HepG2 (cell line): ENCODE measurements at places on chromosomes 3 and 15.

DNA sequence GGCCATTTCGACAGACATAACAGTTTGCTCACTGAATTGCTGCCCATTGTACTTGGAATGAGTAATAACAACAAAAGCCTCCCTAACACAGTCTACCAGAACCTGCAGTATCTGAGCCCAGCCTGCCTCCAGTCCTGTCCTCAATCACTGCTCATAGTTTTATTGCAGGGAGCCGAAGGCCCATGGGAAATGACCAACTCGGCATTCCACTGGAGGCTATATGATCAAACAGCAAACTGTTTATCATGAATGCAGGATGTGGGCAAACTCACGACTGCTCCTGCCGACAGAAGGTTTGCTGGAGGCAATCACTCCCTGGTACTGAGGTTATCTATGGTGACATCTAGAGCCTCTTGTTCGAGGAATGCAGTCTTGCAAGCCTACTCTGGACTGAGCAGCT, 46.3 kb downstream of the LSM3 start:
- DNase-seq = no peak

DNA sequence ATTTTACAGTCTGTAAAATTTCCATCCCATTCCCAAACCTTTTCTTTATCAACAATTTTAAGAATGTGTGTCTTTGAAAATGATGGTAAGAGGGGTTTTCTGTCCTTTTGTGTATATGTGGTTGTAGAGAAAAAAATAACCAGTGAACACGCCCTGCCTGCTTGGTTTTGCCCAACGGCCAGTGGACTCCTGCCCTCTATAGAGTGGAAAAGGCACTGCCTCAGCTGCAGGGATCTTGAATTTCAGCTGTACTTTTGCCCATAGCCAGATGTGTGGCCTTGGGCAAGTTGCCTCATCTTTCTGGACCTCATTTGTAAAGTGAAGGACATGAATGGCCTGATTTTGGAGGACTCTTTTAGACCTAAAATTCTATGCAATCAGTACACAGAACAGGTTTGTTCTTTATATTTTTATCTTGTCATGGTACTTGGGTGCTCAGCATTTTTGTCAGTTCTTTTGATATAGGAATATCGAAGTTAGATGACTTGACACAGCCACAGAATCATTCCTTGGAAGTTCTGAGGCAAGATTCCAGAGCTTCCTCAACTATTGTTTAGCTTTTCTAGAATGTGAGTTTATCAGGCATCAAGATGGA, 81.0 kb downstream of the CLDN11 start:
- DNase-seq = peak; percentile 79

DNA sequence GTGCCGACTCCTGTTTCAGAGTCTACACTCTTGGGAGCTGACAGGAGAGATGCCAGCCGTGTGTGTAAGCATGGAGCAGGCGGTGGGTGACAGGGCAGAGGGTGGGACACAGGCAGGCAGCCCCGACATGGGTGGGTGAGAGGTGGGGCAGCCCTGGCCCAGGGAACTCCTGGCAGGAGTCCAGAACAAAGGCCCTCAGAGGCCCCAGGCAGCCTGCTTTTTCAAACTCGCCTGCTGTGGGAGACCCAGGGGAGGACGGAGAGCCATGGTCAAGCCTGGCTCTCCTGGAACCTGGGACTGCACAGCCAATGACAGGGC, 29.3 kb upstream of the SLC41A3 start:
- DNase-seq = no peak

- no peak for DNase-seq
Measured at GRCh38 chr15:95192923-95193322, 961.6 kb downstream of the MCTP2 start.

DNA sequence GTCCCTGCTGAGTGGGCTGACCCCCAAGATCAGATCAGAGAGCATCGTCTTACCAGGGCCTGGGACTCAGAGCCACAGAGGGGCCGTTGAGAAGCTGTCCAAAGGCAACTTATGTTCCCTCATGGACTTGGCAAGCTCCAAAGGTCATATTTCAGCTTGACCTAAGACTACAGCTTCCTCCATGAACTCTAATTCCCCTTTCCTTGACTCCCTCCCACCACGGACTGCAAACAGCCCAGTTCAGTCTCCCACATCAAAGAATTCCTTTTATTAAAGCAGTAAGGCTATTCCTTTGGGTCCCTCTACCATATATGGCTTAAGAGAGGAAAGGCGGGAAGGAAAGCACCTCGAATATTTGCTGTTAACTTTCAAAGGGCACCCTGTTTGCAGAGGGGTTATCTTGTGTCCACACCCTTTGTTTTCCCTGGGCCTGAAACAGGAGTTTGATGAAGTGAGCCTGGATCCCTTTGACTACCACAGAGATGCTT, 146.1 kb upstream of the THBS1 start:
- DNase-seq = peak; percentile 98

DNA sequence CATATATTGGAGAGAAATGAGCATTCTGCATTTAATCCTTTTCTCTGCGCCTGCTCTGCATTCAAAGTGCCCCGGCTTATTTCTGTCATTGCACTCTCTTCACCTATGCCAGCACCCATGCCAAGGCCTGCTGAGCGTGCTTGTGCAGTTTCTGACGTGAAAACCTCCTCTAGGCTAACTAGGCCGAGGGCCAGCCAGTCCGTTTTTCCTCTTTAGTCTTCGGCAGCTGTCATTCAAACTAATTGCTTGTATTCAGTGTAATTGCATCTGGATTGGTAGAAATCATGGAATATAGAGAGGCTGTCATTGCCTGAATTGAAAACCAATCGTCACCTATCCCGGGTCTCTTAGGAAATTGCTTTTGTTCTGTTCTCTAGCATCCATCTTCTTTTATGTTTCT, 94.0 kb downstream of the ARPP21 start:
- DNase-seq = no peak

DNA sequence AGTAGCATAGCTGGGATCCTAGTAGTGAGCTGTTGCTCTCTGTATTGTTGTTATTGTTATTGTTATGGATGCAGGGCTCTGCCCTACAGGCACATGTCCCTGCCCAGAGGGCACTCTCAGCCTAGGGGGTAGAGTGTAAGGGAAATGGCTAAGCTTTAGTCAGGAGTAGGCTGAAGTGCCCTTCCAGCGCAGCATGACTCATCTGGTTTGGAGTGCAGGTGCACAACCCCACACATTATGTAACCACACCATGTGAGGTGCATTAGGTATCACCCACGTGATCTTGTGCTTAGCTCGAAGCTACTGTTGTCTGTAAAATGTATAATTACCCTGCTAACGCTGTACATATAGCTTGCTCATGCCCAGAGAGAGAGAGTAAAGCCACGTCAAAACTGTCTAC, 48.3 kb upstream of the TIPARP start:
- no peak for DNase-seq

GRCh38 chr3:136135039-136135802, 60.9 kb downstream of the MSL2 start:
- no peak for DNase-seq

DNA sequence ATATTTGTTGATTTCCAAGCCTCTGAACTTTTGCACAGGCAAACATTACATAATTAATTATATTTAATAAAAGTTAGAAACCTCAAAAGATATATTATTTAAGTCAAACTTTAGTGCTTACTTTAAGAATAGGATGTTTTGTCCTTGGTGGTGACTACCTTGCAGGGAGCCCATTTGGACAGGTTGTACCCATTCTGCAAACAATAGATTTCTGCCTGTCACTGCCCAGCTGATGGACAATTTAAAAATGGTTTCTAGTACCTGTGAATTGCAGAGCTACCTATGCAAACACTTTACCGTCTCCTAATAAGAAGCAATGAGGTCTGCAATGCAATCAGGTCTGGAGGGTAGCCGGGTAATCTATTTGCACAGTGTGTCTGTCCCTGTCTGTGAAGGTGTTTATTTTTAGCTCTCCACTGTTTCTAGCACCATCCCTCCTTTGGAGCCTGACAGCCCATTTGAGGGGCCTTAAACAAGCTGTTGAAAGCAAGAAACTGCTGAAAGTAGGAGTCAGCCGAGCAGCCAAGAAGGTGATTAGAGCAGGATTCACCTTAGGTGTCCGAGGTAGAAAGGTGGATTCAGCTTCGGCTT, 556.2 kb upstream of the CFAP20DC start:
- no peak for DNase-seq

DNA sequence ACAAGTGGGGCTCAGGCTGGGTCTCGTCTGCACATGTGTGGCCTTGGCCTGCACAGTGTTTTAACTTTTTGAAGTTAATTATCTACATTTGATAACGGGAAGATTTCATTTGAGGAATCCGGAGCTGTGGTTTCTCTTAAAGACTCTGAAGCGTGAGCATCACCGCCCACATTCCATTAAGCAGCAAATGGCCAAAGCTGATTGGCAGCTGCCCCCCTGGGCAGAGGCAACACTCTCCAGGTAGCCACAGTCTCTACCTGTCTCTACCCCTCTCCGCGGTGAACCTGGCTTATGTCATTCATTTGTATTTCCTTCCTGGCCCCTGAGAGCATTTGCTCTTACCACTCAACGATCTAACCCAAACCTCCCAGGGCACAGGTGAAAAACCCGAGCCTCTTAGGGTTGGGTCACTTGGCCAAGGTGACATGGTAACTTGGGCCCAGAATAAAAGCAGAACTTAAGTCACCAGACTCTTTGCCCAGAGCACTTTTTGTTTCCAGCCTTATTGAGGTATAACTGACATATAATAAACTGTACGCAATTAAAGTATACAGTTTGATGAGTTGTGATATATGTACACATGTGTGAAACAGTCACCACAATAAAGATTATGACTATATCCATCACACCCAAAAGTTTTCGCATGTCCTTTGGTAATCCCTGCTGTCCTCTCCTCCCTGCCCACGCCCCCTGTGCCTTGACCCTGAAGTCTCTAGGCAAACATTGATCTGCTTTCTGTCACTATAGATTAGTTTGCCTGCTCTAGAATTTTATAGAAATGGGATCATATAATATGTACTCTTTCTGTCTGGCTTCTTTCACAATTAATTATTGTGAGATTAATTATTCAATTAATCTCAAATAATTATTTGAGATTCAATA, 245.7 kb upstream of the HES1 start:
- no peak for DNase-seq

- no peak for DNase-seq
Measured at GRCh38 chr3:5630406-5630805, 442.9 kb downstream of the EDEM1 start.

- DNase-seq = no peak
Measured at GRCh38 chr15:34514251-34514670, 69.2 kb downstream of the GOLGA8B start.

GRCh38 chr15:41596972-41597371, 38.0 kb downstream of the TYRO3 start:
- DNase-seq = no peak

DNA sequence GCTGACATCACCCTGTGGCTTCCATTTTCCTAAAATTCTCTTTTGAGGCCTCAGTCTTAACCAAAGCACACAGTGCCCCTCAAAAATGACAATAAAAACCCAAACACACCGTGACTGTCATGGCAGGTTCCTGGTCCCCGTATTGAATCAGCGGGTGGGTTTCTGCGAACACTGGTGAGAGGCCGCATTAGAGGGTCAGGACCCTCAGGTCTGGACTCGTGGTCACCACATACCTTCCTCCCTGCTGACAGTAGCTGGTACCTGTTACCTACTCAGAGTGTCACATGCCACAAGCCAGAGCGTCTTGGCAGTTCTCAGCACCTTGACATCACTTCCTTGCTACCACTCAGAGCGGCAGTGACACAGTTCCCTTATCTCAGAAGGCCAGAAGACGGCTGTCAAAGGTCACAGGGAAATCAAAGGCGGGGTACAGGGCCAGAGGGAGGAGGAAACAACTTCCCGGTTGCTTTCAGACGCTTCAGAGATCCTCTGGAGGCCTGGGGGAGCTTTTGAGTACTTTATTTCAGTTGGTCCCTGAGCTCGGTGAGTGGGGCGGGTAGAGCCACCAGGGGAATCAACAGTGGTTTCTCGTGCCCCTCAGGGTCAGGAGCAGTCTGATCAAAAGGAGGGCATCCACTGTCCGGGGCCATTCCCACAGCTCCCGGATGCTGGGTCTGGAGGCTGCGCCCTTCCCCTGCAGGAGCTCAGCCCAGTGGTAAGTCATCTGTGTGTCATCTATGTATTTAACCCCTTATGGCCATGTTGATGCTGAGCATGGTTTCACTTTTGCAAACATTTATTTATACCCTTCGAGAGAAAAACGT, at the start of the genes CCR5AS and CCRL2:
TSS of gene CCR5AS (minus strand) at position 279 of the 824 bp plus-strand sequence.
TSS of gene CCRL2 (plus strand) at position 472 of the 824 bp plus-strand sequence. CDS start 821 bp downstream, outside the sequence.
- DNase-seq = no peak

DNA sequence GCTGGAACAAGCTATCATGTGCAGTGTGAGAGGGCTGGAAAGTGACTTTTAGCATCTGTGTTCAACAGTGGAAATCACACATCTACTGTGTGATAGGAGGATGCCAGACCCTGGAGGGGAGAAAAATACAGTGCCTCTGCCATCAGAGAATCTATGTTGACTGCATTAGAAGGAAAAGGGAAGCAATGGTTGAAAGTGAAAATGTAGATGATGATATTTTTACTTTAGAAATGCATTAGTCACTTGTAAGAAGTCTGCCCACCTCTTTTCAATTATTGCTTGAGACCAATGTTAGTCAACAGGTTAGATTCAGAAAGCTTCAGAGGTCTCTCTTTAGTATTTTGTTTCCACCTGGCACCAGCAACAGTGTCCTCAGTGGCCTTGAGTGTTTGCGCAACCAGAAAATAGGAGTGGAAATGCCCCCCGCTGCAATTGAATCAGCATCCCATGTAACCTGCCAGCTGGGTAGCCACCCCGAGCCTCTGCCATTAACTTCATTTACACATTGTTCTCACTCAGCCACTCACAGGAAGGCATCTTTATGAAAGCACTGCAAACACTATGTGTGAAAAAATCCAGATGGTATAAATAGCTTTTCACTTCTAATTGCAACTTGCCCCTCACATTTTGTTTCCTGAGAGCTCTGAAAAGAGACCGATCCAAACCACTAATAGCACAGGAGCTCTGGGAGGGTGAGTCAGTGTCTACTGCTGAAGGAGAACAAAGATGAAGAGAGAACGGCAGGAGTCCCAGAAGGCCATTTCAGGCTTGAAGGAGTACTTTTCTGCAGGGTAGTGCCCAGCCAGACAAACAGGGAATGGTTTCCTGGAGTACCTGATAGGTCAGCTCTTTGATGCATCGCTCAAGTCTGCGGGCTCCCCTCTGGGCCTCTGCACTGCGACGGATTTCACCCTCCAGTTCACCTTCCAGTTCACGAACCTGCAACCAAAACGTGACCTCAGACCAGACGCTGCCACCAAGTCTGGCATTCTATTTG, 92.1 kb downstream of the HHLA2 start:
- no peak for DNase-seq

GRCh38 chr3:137709011-137709601, 55.0 kb upstream of the SOX14 start:
- DNase-seq = peak; percentile 3

GRCh38 chr3:135706758-135707375, 258.7 kb upstream of the PPP2R3A start:
- no peak for DNase-seq

- no peak for DNase-seq
Measured at GRCh38 chr3:24440760-24441464, 53.7 kb downstream of the THRB start.

- no peak for DNase-seq
Measured at GRCh38 chr15:56913670-56914069, 4.8 kb upstream of the TCF12 start.

GRCh38 chr3:135191708-135192107, 396.6 kb downstream of the EPHB1 start:
- no peak for DNase-seq

- no peak for DNase-seq
Measured at GRCh38 chr3:107579371-107579770, 56.6 kb downstream of the BBX start.
